ENCODE measurements at places on chromosomes 7 and 10. TPM values are rescaled to one million over a fixed set of nuclear protein-coding genes. Genes with fewer than 3 reads are reported as not detected.

Gene TMEM229A
- 0.27 TPM for total RNA-seq

Gene DYNC1I1
- total RNA-seq = 4.3 TPM

GRCh38 chr10:123821136-123821535, 70.5 kb downstream of the CPXM2 start:
- no peak for DNase-seq

Gene ANK3
- total RNA-seq = 203 TPM

DNA sequence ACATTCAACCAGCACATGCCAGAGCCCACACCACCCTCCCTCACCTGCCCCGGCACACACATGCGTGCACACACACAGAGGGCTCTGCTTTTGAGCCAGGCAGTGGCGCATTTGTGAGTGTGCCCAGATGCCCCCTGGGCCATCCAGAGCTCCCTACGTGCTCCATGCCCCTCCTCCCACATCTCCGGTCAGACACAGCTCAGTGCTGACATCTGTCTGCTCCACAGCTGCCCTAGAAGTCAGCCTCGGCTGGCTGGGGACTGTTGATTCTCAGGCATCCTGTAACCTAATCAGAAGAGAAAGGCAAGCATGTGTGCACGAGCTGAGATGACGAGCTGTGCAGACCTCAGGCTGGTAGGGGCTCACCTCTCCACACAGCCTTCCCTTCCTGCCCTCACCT, 135.1 kb downstream of the ZMIZ1 start:
- no peak for DNase-seq

Data from sciatic nerve (tissue), 2 donors.